ENCODE measurements at places on chromosomes 7 and 10. TPM values are rescaled to one million over a fixed set of nuclear protein-coding genes. Genes with fewer than 3 reads are reported as not detected.
A peak's percentile ranks its signal among the peaks of the same experiment; 100 is the strongest.

- H3K4me3 ChIP-seq = no peak overlapping the region
- H3K36me3 ChIP-seq = no peaks in the 10 kb centered on the region
- DNase-seq = no peak
These were observed 81.8 kb downstream of the TNS3 start for GRCh38 chr7:47500103-47500563.

DNA sequence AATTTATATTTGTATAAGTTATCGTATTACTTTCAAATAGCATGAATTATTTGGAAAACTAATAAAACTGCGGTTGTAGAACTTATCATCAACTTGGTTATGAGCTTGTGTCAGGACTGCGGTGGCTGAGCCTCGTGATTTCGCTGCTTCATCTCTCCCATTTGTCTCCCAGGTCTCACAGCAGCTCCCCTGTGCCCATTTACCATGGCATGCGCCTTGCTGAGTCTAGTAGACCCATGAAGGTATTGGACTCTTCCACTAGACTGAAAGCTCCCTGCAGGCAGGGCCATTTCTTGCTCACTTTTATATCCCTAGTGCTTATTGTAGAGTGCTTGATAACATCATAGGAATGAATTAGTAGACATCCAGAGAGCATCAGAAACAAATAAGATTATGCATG, 53.9 kb downstream of the CPXM2 start:
- no peaks in the 10 kb centered on the region for H3K36me3 ChIP-seq
- H3K27ac ChIP-seq = no peak overlapping the region
- H3K27me3 ChIP-seq = no peaks in the 10 kb centered on the region
- DNase-seq = no peak
- H3K4me3 ChIP-seq = no peak overlapping the region

Gene KCP
- total RNA-seq = 0.06 TPM

DNA sequence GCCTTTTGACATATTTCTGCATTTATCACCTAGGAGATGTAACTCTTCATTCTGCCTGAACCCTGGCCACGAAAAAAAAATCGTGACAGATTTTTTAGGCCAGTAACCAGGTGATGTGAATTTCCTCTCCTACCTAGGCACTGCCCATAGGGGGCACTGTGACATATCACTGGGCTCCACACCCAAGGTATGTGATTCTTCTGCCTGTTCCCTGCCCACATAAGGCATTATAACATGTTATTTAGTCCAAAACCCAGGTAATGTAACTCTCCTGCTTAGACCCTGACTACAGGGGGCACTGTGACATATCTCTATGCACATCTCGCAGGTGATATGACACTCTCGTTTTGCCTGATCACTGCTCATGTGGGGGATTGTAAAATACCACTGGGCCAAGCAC, 29.5 kb upstream of the ZNF107 start:
- no peaks in the 10 kb centered on the region for H3K27me3 ChIP-seq
- no peak for DNase-seq
- H3K4me3 ChIP-seq = no peak overlapping the region
- H3K36me3 ChIP-seq = no peaks in the 10 kb centered on the region

GRCh38 chr10:129894698-129895097, 69.4 kb downstream of the EBF3 start:
- H3K36me3 ChIP-seq = no peaks in the 10 kb centered on the region
- H3K27ac ChIP-seq = no peak overlapping the region
- peaks cover 11% of the 10 kb centered on the region for H3K27me3 ChIP-seq
- H3K4me1 ChIP-seq = peaks cover 43% of the 10 kb centered on the region
- no peak overlapping the region for H3K4me3 ChIP-seq

Gene TMEM213
- not detected for total RNA-seq

Gene SPDYE1
- not detected for total RNA-seq

- no peak overlapping the region for H3K4me3 ChIP-seq
- no peaks in the 10 kb centered on the region for H3K4me1 ChIP-seq
- DNase-seq = no peak
- H3K36me3 ChIP-seq = no peaks in the 10 kb centered on the region
- H3K27ac ChIP-seq = no peak overlapping the region
- H3K27me3 ChIP-seq = no peaks in the 10 kb centered on the region
These were observed 87.3 kb downstream of the LYZL2 start for GRCh38 chr10:30542001-30542894.

- no peaks in the 10 kb centered on the region for H3K27me3 ChIP-seq
- H3K4me3 ChIP-seq = no peak overlapping the region
- no peak overlapping the region for H3K27ac ChIP-seq
These were observed 756.1 kb downstream of the GRID1 start for GRCh38 chr10:85610381-85611092.

Gene ZNF488
- total RNA-seq = not detected

GRCh38 chr10:114174695-114175188, 739 bp upstream of the CCDC186 start:
- peaks cover 18% of the 10 kb centered on the region for H3K27me3 ChIP-seq
- peaks cover 11% of the 10 kb centered on the region for H3K4me1 ChIP-seq
- no peaks in the 10 kb centered on the region for H3K36me3 ChIP-seq
- peak overlapping the region; percentile 64 for H3K4me3 ChIP-seq

Gene TMEM184A
- total RNA-seq = 0.22 TPM

Gene TMEM236
- total RNA-seq = 0.06 TPM

DNA sequence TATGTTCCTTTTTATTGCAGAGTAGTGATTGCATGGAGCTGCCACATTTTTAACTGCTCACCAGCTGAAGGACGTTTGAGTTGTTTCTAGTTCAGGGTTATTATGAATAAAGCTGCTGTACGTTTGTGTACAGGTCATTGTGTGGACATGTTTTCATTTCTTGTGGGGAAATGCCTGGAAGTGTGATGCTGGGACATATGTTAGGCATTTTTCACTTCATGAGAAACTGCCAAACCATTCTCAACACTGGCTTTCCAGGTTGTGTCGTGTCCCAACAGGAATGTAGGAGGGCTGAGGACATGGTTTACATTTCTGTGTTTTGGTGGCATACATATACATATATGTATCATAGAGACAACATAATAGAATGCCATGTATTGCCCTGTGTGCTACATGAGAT, 73.0 kb downstream of the NEURL1 start:
- H3K4me3 ChIP-seq = no peak overlapping the region
- no peak for DNase-seq
- no peak overlapping the region for H3K27ac ChIP-seq
- no peaks in the 10 kb centered on the region for H3K36me3 ChIP-seq
- no peaks in the 10 kb centered on the region for H3K27me3 ChIP-seq

DNA sequence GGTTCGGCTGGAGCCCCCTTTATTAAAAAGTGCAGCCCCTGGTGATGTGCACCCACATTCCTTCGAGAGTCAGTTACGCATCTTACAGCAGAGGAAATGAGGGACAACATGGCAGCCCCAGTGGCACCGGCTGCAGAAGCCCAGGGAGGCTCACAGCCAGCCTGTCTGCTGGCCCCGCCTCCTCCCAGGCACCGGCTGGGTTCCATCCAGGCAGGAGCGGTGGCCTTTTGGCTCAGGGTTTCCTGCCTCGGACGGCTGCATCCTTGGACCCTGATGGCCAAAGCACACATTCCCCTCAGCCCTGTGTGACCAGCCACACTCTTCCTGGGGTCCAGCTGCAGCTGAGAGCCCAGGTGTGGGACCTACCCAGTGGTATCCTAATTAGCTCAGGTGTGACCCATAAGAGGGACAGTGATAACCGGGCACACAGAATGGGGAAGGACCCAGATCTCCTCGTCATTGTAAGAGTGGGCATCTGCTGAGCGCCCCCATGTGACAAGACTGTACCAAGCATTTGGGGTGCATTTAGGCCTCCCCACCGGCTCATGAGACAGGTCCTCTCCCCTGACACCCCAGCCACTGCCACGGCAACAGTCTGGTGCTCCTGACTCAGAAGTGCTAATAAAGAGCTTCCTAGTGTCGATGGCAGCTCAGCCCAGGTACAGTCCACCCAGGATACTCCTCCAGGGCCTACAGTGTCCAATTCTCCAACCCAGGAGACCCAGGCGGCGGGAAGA, 63.3 kb upstream of the CHST15 start:
- H3K4me3 ChIP-seq = no peak overlapping the region
- peaks cover 13% of the 10 kb centered on the region for H3K27me3 ChIP-seq
- H3K4me1 ChIP-seq = peaks cover 10% of the 10 kb centered on the region
- DNase-seq = no peak

Gene CLDN4
- total RNA-seq = not detected

Gene CAMK2B
- total RNA-seq = 0.31 TPM

GRCh38 chr7:7639847-7640220, 718 bp upstream of the UMAD1 start:
- DNase-seq = no peak
- peak overlapping the region; percentile 10 for H3K27ac ChIP-seq
- H3K4me1 ChIP-seq = peaks cover 16% of the 10 kb centered on the region
- no peaks in the 10 kb centered on the region for H3K27me3 ChIP-seq

DNA sequence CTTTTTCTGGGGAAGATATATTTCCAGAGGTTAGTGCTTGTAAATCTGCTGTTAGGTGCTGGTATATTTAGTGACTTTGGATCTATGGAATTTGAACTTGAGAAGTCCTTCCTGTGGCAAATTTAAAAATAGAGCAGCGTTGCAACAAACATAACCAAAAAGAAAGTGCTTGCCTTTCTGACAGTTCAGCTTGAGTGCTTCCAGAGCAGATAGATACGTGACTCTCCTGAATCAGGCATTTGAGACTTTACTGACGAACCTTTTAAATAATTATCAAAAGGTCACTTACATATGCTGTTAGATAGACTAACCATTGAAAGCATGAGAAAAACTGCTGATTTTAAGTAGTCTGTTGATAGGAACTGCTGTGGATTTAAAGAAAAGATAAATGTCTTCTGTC, 387.5 kb upstream of the LRRTM3 start:
- no peak overlapping the region for H3K4me3 ChIP-seq
- H3K27me3 ChIP-seq = no peaks in the 10 kb centered on the region
- no peak for DNase-seq
- no peaks in the 10 kb centered on the region for H3K4me1 ChIP-seq

GRCh38 chr10:20593649-20594048, 303.5 kb downstream of the NEBL start:
- H3K36me3 ChIP-seq = no peaks in the 10 kb centered on the region
- no peaks in the 10 kb centered on the region for H3K27me3 ChIP-seq
- DNase-seq = no peak
- peaks cover 13% of the 10 kb centered on the region for H3K4me1 ChIP-seq
- H3K4me3 ChIP-seq = no peak overlapping the region
- no peak overlapping the region for H3K27ac ChIP-seq

- H3K36me3 ChIP-seq = no peaks in the 10 kb centered on the region
- H3K27ac ChIP-seq = no peak overlapping the region
- DNase-seq = no peak
- H3K27me3 ChIP-seq = no peaks in the 10 kb centered on the region
These were observed 113.8 kb upstream of the GLI3 start for GRCh38 chr7:42350801-42351200.

- no peak overlapping the region for H3K4me3 ChIP-seq
- DNase-seq = no peak
- no peaks in the 10 kb centered on the region for H3K27me3 ChIP-seq
- H3K27ac ChIP-seq = no peak overlapping the region
- no peaks in the 10 kb centered on the region for H3K4me1 ChIP-seq
- H3K36me3 ChIP-seq = no peaks in the 10 kb centered on the region
These were observed 104.1 kb upstream of the GSDME start for GRCh38 chr7:24861336-24861735.

DNA sequence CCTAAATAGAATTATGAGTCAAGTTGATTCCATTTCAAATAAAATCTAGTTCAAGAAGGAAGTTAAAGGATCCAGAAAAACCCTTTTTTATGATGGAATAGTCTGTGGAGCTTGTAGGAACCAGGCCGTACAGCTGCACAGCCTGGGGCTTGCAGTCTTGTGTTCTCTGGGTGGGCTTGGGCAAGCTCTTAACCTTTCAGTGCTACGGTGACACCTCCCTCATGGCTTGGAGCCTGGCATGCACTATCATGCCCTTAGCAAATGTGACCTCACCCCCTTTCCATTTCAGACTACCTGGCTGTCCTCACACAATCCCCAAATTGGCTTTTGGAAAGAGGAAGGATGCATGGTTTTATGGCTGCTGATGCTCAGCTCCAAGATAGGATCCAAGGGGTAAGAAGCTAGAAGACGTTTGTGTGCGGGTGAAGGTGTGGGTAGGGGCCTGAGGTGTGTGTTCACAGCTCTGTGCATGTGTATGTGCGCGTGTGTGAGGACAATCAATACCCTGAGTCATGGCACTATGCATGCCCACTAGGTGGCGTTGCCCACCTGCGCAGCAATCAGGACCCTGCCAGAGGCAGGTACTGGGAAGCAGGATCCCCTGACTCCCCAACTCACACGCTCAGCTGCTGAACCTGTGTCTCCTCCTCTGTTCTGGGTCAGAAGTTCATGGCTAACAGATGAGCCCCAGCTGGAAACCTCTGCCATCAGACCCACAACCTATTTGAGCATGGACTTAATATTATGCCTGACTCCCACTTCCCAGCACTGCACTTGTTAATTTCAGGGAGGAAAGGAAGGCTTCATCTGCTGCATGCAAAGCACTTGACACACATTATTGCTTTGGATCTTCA, 113.4 kb downstream of the PTPN20 start:
- H3K4me1 ChIP-seq = no peaks in the 10 kb centered on the region
- no peaks in the 10 kb centered on the region for H3K27me3 ChIP-seq
- no peak overlapping the region for H3K4me3 ChIP-seq
- H3K36me3 ChIP-seq = no peaks in the 10 kb centered on the region

- H3K27ac ChIP-seq = no peak overlapping the region
- H3K4me3 ChIP-seq = no peak overlapping the region
- DNase-seq = peak; percentile 70
- no peaks in the 10 kb centered on the region for H3K27me3 ChIP-seq
- no peaks in the 10 kb centered on the region for H3K4me1 ChIP-seq
These were observed 30.6 kb downstream of the CISD1 start for GRCh38 chr10:58299580-58299979.

- H3K4me1 ChIP-seq = peaks cover 33% of the 10 kb centered on the region
- H3K27me3 ChIP-seq = peaks cover 26% of the 10 kb centered on the region
- DNase-seq = peak; percentile 66
These were observed 3.4 kb downstream of the KCNIP2 start for GRCh38 chr10:101840102-101840684.

- H3K4me1 ChIP-seq = no peaks in the 10 kb centered on the region
- H3K27ac ChIP-seq = no peak overlapping the region
- H3K36me3 ChIP-seq = no peaks in the 10 kb centered on the region
- no peak overlapping the region for H3K4me3 ChIP-seq
These were observed 26.5 kb downstream of the PDE1C start for GRCh38 chr7:32043688-32044087.

Gene ANKRD22
- not detected for total RNA-seq

GRCh38 chr10:133195096-133195495, 34.9 kb upstream of the UTF1 start:
- H3K27me3 ChIP-seq = no peaks in the 10 kb centered on the region
- no peak for DNase-seq
- no peaks in the 10 kb centered on the region for H3K4me1 ChIP-seq
- H3K27ac ChIP-seq = no peak overlapping the region
- no peaks in the 10 kb centered on the region for H3K36me3 ChIP-seq

Gene SAMD9L
- not detected for total RNA-seq

- H3K4me1 ChIP-seq = peaks cover 32% of the 10 kb centered on the region
- H3K4me3 ChIP-seq = no peak overlapping the region
- H3K27ac ChIP-seq = no peak overlapping the region
These were observed 80.4 kb upstream of the SFMBT2 start for GRCh38 chr10:7491230-7491629.

Measured in neural progenitor cell (in vitro differentiated cells).